Stimulated activated CD4-positive, alpha-beta T cell treated with anti-CD3 and anti-CD28 coated beads, Interleukin-1b, Interleukin-23, amount 100 ng/mL, for 48 hours (primary cell): ENCODE measurements at places on chromosomes 1 and 21.

- DNase-seq = no peak
Observed at GRCh38 chr1:12581179-12581578, 36.8 kb downstream of the DHRS3 start.

DNA sequence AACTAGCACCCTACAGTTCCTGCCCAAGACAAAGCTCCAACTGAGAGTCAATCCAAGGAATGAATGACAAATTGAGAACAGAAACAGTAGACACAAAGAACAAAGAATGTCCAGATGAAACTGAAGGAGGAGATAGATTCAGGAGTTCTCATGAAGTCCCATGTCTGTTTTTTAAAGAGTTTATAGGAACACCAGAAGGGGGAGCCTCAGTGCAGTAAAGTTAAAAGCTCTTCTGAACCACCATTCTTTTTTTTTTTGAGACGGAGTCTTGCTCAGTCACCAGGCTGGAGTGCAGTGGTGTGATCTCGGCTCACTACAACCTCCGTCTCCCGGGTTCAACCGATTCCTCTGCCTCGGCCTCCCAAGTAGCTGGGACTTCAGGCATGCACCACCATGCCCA, 323.6 kb downstream of the MRPL39 start:
- DNase-seq = no peak

GRCh38 chr1:116279715-116280114, 93.3 kb upstream of the ATP1A1 start:
- DNase-seq = no peak

DNA sequence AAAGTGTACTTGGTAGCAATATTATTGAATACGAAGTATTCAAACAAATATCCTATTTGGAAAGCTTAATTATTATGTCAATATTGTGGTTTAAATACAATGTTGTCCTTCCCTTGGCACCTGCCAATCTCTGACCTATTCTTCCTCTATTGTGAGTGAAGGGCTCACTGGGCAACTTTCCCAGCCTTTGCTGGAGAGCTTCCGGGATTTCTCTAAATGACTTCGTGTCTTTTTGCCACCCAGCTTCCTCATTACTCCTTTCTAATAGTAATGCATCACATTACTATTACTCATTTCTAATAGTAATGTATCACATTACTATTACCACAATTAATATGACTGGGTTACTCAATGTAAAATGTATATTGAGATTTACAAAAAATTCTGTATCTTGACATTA, 880.6 kb downstream of the BRINP3 start:
- no peak for DNase-seq

DNA sequence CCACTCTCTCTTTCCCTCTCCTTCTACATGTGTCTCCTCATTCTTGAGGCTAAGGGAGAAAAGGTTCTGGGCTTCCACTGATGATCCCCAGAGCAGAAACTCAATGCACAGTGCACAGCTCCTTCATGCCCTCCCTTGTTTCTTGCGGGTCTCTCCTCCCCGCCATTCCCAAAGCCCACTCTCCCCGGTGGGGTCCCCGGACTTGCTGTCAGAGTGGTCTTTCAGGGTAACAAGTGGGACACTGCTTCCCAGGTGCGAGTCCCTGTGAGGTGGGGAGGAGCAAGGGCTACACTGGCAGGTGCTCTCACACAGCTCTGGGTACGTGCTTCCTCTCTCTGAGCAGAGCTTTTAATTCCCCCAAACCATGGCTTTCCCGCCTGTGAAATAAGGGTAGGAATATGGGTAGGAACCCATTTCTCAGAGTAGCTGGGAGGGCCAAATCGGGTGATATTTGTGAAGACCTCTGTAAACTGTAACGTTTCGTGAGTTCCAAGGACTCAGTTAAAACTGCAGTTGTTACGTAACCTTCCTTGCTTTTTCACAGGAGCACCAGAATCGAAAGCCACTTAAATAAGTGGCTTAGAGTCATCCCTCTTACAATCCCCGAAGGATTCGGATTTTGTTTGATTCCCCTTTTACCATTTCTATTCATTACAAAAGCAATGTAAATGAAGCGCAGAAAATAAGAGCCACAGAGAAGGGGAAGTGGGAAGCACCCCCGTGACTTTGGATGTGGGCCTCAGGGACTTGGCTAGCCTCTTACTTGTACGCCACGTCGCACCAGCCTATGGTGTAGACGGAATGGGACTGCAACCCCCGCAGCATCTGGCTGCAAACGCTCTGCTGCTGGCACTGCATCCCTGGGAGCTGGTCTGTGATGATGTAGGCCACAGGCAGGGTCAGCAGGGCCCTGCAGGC, 6.2 kb downstream of the PGLYRP3 start:
- no peak for DNase-seq

GRCh38 chr21:37763298-37763697, 153.0 kb downstream of the KCNJ6 start:
- DNase-seq = no peak

GRCh38 chr1:54153535-54154439, 987 bp upstream of the CDCP2 start:
- DNase-seq = no peak

DNA sequence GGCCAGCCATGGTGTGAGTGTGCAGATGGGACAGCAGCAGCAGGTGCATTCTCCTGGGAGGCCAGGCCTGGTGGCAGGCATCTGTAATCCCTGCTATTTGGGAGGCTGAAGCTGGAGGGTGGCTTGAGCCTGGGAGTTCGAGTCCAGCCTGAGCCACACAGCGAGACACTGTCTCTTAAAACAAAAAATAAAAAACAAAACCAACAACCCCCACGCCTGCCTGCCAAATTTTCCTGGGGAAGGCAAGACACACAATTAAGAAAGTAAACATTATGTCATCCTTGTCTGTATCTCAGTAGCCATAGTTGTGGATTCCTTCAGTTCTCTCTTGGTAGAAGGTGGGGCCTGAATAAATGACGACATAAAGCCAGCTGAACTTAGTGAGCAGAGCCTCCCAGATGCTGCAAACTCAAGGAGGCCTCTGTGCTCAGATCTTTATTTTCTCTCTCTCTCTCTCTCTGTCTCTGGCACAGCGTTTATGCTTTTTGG, 57.6 kb upstream of the CD34 start:
- DNase-seq = no peak

GRCh38 chr1:11806307-11806936, 431 bp downstream of the CLCN6 start:
- no peak for DNase-seq

DNA sequence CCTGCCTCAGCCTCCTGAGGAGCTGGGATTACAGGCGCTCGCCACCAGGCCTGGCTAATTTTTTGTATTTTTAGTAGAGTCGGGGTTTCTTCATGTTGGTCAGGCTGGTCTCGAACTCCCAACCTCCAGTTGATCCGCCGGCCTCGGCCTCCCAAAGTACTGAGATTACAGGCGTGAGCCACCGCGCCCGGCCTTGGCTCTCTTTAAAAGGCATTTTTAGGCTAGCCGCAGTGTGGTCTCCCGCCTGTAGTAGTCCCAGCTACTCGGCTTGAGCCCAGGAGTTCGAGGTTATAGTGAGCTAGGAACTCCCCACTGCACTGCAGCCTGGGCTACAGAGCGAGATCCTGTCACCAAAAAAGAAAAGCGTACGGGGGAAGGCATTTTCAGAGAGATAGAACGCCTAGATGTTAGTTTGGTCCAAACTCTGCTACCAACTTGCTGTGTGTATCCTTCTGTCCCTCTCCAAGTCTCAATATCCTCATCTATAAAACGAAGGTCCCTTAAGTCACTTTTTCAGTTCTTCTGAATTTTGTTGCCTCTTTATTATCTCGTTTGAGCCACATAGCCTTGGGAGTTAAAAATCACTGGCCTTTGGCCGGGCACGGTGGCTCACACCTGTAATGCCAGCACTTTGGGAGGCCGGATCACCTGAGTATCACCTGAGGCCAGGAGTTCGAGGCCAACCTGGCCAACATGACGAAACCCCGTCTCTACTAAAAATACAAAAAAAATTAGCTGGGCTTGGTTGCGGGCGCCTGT, 734 bp downstream of the MED18 start:
- peak; percentile 43 for DNase-seq

- DNase-seq = peak; percentile 55
Observed at GRCh38 chr1:214566158-214567104, 15.0 kb upstream of the PTPN14 start.

GRCh38 chr1:201958348-201958747, 3.0 kb downstream of the TIMM17A start:
- DNase-seq = no peak

- no peak for DNase-seq
Observed at GRCh38 chr1:229251185-229251584, 19.7 kb upstream of the RAB4A start.

DNA sequence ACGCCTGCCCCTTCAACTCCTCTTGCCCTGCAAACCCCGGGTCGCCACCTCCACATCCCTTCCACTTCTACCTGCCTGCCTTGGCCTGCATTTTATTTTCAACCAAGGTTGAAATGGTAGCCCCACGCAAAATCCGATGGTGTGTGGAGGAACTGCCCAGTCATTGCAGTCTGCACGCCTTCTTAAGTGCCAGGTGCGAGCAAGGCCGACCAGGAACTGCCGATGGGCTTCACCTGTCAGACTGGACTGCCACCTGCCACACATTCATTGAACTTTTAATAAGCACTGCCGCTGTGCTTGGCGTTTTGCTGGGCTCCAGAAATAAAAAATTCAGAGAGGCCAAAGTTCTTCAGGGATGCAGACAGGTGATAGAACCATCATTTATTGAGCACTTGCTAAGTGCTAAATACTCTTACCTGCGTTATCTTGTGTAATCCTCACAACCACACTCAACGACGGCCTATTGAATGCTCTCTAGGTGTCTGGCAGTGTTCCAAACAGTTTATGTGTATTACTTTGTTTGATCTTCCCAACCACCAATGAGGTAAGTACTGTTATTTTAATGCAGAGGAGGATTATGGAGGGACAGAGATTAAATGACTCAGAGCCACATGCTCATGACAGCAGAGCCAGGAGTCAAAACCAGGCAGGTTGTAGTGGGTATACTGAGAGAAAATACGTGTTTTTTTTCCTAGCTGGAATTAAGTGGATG, 36.2 kb downstream of the CACHD1 start:
- peak; percentile 5 for DNase-seq

DNA sequence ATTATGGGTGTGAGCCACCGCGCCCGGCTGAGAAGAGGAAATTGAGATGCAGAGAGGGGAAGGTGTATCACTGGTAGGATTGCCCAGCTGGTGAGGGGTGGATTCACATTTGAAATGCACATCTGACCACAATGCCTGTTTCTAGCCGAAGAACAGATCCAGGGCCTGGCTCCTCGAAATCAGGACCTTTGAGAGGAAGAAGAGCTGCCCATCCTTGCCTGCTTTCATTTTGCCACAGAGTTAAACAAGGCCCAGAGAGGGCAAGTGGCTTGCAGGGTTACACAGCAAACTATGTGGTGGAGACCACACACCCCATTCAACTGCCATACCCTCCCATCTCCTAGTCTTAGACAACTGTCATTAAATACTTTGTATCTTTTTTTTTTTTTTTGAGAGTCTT, 32.9 kb upstream of the TMEM61 start:
- DNase-seq = no peak

- no peak for DNase-seq
Observed at GRCh38 chr1:54347955-54348699, 58.1 kb downstream of the SSBP3 start.

- no peak for DNase-seq
Observed at GRCh38 chr1:5555853-5556252, 436.4 kb downstream of the NPHP4 start.

- DNase-seq = no peak
Observed at GRCh38 chr21:44900559-44901251, 20.0 kb downstream of the ITGB2 start.

DNA sequence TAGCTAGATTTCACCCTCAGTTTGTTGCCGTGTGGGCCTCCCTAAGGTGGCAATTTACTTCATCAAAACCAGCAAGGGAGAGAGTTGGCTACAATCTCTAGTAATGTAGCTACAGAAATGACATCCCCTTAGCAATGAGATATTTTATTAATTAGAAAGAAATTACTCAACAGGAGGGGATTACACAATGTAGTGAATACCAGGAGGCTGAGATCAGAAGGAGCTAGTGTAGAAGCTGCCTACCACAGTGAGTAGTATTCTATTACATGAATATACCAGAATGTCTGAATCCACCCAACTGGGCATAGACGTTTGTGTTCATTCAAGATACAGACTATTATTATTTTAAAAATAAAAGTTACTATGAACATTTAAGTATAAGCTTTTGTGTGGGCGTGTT, 868.2 kb upstream of the CXADR start:
- DNase-seq = no peak

GRCh38 chr1:212667223-212668139, 32.2 kb downstream of the BATF3 start:
- no peak for DNase-seq

DNA sequence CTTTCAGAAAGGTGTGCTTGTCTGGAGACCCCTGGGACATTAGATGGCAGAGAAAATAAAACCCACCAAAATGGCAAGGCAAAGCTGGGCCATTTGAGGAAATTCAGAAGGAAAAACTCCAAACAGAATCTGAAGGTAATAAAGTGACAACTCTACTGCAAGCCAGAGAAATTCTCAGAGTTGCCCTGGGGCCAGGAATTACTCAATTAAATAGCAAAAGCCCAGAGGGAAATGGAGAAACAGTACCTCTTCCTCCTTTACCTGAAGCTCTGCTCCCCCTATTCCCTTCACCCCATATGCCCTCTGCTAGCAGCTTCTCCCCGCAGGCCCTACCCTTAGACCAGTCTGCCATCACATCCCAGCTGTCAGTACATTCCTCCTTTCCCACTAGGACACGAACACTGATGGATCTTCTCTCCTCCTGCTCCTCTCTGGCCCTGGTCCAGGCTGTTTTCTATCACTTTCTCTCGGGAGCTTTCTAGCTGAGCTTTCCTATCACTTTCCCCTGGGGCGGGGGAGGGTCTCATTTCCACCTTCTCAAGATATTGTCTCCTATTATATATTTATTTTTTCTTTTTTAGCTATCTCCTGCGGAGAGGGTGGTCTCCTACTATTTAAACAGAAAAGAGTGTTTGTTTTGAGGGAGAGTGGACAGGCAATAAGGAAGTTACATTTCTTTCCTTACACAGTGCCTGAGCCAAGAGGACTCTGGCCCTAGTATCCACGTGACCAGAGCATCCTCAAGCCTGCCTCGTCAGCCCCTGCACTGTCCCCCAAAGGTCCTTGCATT, 47.7 kb upstream of the RBM15 start:
- no peak for DNase-seq

- DNase-seq = no peak
Observed at GRCh38 chr1:60747353-60747752, 335.0 kb upstream of the NFIA start.

DNA sequence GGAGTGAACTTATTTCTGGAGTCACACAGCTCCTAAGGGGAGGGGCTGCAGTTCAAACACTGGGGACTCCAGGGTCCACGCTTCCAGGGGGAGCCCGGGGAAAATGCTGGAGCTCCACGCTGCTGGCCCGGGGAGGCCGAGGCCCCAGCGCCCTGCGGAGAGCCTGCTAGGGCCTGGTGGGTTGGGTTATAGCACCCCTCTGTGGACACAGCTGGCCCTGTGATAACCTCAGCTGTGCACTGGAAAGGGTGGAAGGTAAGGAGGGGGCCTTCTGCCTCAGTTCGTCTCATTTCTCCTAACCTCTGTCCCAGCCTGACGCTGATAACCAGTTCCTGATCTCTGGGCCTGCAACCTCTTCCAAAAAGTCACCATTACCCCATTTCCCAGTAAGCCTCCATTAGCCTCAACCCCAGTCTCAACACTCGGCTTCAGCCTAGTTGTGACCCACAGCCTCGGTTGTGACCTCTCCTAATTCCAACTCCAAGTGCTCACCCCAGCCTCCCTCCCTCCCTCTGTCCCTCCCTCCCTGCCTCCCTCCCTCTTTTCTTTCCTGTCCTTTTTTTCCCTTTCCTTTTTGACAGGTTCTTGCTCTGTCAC, 7.1 kb downstream of the NBL1 start:
- peak; percentile 46 for DNase-seq
